Stimulated activated CD8-positive, alpha-beta memory T cell treated with anti-CD3 and anti-CD28 coated beads, Interleukin-4, amount 100 ng/mL, for 1 hour (primary cell): ENCODE measurements at places on chromosomes 6 and 20.

- DNase-seq = no peak
Measured at GRCh38 chr6:61100072-61100471, 1186.0 kb downstream of the KHDRBS2 start.

- no peak for DNase-seq
Measured at GRCh38 chr20:53202777-53203176, 230.6 kb downstream of the TSHZ2 start.

- DNase-seq = no peak
Measured at GRCh38 chr6:26349964-26350857, 14.8 kb upstream of the BTN3A2 start.

DNA sequence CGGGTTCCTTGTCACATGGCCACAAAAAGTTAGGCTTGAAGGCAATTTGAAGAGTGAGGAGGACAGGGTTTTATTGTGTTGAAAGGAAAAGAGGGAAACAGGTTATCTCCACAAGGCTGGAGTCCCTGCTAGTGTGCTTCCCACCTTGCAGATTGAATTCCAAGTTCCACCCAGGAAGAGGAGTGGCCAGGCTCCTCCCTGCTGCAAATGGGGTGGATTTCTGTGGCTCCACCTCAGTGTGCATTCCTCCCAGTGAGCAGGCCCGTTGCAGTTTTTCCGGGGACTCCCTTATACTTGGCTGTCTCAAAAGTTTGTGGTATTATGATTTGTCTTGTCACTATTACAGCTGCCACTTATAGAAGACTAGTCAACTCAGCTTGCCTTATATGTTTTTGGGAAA is 281.8 kb upstream of the PLCB4 start:
- no peak for DNase-seq

- DNase-seq = no peak
Measured at GRCh38 chr6:145731447-145731846, 3.9 kb downstream of the EPM2A start.

DNA sequence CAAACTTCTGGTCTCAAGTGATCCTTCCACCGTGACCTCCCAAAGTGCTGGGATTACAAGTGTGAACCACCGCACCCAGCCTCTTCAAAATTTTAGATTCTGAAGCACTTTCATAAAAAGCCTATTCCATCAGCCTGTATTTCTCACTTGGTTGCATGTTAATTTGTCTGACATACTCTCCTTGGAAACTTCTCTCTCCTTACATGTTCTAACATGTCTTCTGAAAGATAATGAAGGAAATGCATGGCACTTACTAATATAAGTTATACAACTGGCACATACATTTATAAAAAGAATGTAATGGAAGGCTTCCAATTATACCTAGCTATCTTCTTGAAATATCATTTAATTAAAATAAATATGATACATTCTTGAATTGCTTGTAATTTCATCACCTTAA is 597.5 kb downstream of the TBC1D32 start:
- DNase-seq = no peak

GRCh38 chr6:116190550-116190949 is 63.3 kb downstream of the TSPYL4 start:
- DNase-seq = no peak

DNA sequence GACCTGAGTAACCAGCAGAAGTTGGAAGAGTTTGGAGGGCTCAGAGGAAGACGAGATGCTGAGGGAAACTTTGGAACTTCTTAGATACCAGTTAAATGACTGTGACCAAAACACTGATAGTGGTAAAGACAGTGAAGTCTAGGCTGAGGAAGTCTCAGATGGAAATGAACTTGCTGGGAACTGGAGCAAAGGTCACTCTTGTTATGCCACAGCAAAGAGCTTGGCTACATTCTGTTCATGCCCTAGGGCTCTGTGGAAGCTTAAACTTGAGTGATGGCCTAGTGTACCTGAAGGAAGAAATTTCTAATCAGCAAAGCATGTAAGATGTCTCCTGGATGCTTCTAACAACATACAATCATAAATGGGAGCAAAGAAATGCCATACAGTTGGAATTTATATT is 24.7 kb downstream of the WDR27 start:
- no peak for DNase-seq
